Iris pigment epithelial cell (primary cell): ENCODE measurements at places on chromosomes 4 and X.

- no peak for DNase-seq
These were observed 27.7 kb downstream of the UVSSA start for GRCh38 chr4:1374706-1375045.

- DNase-seq, result no peak
These were observed 436.7 kb downstream of the MID1IP1 start for GRCh38 chrX:39238006-39238405.

DNA sequence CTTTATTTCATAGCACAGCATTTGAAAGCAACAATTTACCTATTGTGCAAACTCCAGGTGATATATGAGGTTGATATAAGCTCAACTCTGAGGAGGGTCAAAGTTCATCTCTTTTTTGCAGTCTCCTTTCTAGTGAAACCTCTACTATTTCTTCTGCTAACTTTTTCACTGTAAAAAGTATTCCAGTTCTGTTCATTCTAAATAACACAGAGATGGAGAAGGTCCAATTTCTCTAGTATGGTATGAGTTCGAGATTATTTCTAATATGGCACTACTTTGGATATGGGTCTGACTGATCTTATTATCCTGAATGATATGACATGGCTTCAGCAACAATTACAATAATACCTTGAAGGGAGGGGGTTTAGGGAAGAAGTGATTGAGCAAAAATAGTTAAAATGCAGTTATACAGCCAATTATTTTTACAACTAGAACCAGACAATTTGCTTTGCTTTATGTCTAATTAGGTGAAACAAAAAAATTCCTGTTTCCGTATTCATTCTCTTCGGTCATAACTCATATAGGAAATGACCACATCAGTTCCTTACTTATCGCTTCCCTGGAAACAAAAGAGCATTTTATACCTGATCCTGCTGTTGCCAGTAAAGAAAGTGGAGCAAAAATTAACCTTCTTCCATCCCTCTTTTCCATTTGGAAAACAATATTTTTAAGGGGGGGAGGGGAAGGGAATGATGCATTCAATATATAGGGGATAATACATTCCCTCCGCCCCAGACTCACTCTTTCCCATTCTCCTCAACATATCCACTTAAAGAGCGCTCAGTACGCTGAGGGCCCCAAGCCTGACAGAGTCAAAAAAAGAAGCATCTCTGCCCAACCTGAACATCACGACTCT is 1.0 kb downstream of the TBC1D9 start:
- DNase-seq, result no peak

DNA sequence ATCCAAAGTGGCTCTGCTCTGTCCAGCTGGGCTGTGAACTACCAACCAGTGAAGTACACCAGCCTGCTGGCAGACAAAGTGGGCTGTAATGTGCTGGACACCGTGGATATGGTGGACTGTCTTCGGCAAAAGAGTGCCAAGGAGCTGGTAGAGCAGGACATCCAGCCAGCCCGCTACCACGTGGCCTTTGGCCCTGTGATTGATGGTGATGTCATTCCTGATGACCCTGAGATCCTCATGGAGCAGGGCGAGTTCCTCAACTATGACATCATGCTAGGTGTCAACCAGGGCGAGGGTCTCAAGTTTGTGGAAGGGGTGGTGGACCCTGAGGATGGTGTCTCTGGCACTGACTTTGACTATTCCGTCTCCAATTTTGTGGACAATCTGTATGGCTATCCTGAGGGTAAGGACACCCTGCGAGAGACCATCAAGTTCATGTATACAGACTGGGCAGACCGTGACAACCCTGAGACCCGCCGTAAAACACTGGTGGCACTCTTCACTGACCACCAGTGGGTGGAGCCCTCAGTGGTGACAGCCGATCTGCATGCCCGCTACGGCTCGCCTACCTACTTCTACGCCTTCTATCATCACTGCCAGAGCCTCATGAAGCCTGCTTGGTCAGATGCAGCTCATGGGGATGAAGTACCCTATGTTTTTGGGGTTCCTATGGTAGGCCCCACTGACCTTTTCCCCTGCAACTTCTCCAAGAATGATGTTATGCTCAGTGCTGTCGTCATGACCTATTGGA is 22.6 kb downstream of the NLGN3 start:
- DNase-seq, result no peak

DNA sequence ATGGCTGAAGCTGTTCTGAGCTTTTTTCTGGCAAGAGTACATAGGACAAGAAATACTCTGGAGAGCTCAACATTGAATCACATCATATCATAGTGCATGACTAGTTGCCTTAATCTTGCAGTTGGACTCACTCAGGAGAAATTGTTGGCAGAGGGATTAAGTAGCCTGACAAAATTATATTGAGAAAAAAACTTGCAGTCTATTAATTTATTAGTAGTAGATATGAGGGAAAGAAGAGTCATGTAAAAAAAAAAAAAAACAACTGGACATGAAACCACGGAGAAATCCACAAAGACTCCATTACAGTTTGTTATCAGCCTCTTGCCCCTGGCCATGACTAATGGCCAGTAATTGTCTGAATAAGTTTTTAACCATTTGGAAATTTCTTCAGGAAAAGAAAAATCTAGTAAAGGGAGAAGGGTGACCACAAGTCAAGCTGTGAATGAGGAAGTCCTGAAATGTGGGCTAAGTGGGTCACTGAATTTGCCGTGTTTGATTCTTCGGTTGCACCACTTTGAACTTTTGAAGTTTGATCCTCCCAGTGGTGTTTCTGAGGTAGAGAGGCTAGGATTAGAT is 45.6 kb downstream of the FHL1 start:
- peak; percentile 80 for DNase-seq
